ENCODE measurements at places on chromosomes 12 and 14. TPM values are rescaled to one million over a fixed set of nuclear protein-coding genes. Genes with fewer than 3 reads are reported as not detected.

Gene CCNB1IP1
- 25.1 TPM for total RNA-seq

Gene KRT78
- total RNA-seq = not detected

Gene YBX3
- 77.0 TPM for total RNA-seq

Gene EID3
- total RNA-seq = 7.3 TPM

Gene MSRB3
- total RNA-seq = 96.9 TPM

Gene TMEM52B
- total RNA-seq = not detected

Gene COQ5
- 27.9 TPM for total RNA-seq

Gene CBLN3
- 4.5 TPM for total RNA-seq
